ENCODE measurements at places on chromosomes 3 and 15. TPM values are rescaled to one million over a fixed set of nuclear protein-coding genes. Genes with fewer than 3 reads are reported as not detected.

The DCLK3 gene
- 0.30 TPM for total RNA-seq

The SH2D7 gene
- total RNA-seq = not detected

GRCh38 chr15:60396100-60396499 is 1.7 kb downstream of the ANXA2 start:
- H3K36me3 ChIP-seq = peaks cover 10% of the 10 kb centered on the region
- peak overlapping the region; percentile 3 for H3K4me3 ChIP-seq
- DNase-seq = no peak
- peaks cover 50% of the 10 kb centered on the region for H3K4me1 ChIP-seq
- H3K27ac ChIP-seq = no peak overlapping the region

The NOX5 gene
- total RNA-seq = not detected

DNA sequence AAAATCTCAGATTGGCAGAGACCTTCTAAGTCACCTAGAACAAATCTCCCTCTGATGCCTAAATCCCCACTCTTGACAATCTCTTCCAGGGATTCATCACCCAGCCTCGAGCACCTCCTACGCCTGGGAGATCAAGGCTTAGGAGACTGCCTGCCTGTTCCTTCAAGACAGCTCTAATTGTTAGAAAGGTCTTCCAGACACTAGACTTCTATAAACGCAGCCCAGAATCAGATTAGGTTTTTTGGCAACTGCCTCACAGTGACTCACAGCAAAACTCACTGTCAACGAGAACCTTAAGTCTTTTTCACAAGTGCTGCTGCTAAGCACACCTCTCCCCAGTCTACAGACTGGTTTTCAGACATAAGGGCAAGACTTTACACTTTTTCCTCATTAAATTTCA is 23.1 kb downstream of the SRGAP3 start:
- no peaks in the 10 kb centered on the region for H3K27me3 ChIP-seq
- no peak overlapping the region for H3K27ac ChIP-seq
- H3K36me3 ChIP-seq = no peaks in the 10 kb centered on the region
- H3K4me1 ChIP-seq = peaks cover 11% of the 10 kb centered on the region
- no peak overlapping the region for H3K4me3 ChIP-seq
- no peak for DNase-seq

The PPM1L gene
- total RNA-seq = 1.8 TPM

DNA sequence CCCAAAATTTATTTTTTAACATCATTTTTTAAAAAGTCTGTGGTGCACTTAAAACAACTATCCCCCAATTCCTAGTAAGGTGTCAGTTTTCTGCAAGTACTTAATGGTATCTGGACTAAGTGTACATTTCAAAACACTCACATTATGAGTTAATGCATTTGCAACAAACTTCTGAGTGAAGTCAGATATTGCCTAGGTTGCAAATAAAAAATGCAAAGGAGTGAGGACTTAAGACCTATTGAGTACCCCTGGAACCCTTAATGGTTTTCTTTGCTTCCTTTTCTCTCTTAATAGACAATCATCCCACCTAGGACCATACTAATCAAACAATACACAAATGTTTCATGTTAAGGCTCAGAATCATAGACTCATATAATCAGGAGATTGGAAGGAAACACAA is 1.8 kb upstream of the P2RY1 start:
- H3K4me3 ChIP-seq = no peak overlapping the region
- H3K4me1 ChIP-seq = peaks cover 15% of the 10 kb centered on the region
- peaks cover 29% of the 10 kb centered on the region for H3K27me3 ChIP-seq
- H3K36me3 ChIP-seq = peaks cover 3% of the 10 kb centered on the region

DNA sequence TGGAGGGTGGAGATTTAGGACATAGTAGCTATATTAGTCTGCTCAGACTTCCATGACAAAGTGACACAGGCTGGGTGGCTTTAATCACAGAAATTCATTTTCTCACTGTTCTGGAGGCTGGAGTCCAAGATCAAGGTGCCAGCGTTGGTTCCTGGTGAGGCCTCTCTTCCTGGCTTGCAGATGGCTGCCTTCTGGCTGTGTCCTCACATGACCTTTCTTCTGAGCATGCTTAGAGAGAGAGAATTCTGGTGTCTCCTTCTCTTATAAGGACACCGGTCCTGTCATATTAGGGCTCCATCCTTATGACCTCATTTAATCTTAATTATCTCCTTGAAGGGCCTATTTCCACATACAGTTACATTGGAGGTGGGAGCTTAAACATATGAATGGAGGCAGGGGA is 14.9 kb upstream of the SHC4 start:
- no peak for DNase-seq
- no peak overlapping the region for H3K4me3 ChIP-seq

DNA sequence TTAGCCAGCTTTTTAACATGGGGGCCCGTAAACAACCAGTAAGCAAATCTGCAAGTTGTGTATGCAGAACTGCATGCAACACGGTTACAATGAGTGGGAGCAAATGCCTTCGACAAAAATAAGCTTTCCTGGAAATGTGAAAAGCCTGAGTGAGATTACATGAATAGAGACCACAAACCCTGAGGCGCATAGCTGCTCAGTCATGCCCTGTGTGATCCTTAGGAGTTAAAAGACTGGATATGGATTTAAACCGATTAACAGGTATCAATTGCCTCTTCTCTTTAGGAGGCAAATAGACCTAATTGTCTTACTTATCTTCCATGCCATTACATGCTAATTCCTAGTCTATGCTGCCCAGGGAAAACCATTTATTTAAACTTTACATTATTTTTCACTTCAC is 810.3 kb downstream of the ROBO1 start:
- DNase-seq = no peak
- H3K36me3 ChIP-seq = no peaks in the 10 kb centered on the region
- H3K4me1 ChIP-seq = no peaks in the 10 kb centered on the region
- H3K4me3 ChIP-seq = no peak overlapping the region
- no peak overlapping the region for H3K27ac ChIP-seq
- no peaks in the 10 kb centered on the region for H3K27me3 ChIP-seq

- no peak overlapping the region for H3K27ac ChIP-seq
- DNase-seq = no peak
- no peak overlapping the region for H3K4me3 ChIP-seq
- H3K36me3 ChIP-seq = no peaks in the 10 kb centered on the region
- H3K4me1 ChIP-seq = no peaks in the 10 kb centered on the region
Measured at GRCh38 chr3:123640740-123641462, 56.0 kb upstream of the HACD2 start.

- H3K4me1 ChIP-seq = peaks cover 15% of the 10 kb centered on the region
- H3K27ac ChIP-seq = no peak overlapping the region
- H3K27me3 ChIP-seq = no peaks in the 10 kb centered on the region
Measured at GRCh38 chr3:161035711-161036110, 69.4 kb downstream of the B3GALNT1 start.

DNA sequence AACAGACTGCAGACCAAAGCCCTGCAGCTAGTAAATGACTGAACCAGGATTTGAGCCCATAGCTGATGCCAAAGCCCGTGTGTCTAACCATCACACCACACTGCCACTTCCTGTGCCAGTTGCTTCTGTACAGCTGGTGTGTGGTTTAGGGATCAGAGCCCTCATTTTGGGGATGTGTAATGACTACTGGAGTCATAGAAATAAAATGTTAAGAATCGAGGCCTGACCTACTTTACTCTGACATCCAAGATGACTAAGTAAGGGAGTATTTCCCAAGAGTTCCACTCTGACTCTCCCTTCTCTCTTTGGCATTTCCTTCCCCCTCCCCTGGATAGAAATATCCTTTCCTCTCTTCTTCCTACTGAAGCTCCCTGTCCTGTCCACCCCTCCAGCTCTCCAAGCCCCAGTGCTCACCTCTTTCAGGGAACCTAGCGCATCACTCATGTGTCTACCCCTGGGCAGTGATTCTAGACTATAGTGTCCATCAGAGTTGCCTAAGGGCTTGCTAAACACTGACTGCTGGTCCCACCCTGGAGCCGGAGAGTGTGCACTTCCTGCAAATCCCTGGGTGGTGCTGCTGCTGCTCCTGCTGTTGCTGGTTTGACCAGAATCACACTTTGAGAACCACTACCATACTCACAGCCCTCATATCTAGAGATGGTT is 53.8 kb downstream of the MGLL start:
- no peaks in the 10 kb centered on the region for H3K27me3 ChIP-seq
- peaks cover 3% of the 10 kb centered on the region for H3K4me1 ChIP-seq

- H3K4me3 ChIP-seq = no peak overlapping the region
- H3K27me3 ChIP-seq = no peaks in the 10 kb centered on the region
- H3K36me3 ChIP-seq = peaks cover 8% of the 10 kb centered on the region
- H3K27ac ChIP-seq = no peak overlapping the region
Measured at GRCh38 chr15:77180270-77180669, 109.4 kb upstream of the TSPAN3 start.

DNA sequence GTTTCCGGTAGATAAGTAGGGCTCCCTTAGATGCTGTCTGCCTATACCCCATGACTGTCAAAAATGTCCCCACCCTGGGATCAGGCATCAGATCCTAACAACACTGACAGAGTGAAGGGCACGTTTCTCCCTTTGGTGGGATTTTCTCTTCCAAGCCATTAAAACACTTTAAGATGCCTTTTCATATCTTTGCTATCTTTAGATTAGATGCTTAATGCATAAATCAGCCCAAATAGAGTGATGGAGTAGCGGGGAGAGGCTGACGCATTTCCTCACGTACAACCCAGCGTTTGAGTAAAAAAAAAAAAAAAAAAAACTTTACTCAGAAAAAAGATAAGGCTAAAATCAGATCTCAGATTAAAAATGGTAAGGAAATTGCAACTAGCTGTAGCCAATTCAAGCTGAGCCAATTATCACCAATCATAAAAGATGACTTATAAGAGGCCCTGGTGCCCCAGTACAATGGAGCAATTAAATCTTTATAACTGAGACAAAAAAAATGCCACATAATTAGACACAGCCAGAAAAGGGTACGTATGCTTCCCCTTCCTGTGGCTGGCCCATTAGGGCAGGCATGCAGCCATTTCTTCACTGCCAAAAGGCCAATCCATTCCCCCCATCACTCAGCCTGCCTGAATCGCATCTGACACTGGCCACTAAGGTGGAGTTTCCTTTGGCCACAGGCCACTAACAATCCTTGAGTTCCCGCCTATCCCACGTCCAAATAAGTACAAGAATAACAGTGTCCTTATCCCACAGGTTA is 45.0 kb downstream of the RFTN1 start:
- H3K36me3 ChIP-seq = peaks cover 72% of the 10 kb centered on the region
- peak overlapping the region; percentile 50 for H3K4me3 ChIP-seq
- H3K27me3 ChIP-seq = no peaks in the 10 kb centered on the region
- DNase-seq = peak; percentile 22
- peaks cover 58% of the 10 kb centered on the region for H3K4me1 ChIP-seq

The ARL13B gene
- 11.2 TPM for total RNA-seq

- H3K4me1 ChIP-seq = no peaks in the 10 kb centered on the region
- no peaks in the 10 kb centered on the region for H3K36me3 ChIP-seq
- no peak overlapping the region for H3K27ac ChIP-seq
- DNase-seq = no peak
- H3K4me3 ChIP-seq = no peak overlapping the region
Measured at GRCh38 chr3:64143409-64144130, 81.7 kb downstream of the PRICKLE2 start.

The STRIT1 gene
- not detected for total RNA-seq

DNA sequence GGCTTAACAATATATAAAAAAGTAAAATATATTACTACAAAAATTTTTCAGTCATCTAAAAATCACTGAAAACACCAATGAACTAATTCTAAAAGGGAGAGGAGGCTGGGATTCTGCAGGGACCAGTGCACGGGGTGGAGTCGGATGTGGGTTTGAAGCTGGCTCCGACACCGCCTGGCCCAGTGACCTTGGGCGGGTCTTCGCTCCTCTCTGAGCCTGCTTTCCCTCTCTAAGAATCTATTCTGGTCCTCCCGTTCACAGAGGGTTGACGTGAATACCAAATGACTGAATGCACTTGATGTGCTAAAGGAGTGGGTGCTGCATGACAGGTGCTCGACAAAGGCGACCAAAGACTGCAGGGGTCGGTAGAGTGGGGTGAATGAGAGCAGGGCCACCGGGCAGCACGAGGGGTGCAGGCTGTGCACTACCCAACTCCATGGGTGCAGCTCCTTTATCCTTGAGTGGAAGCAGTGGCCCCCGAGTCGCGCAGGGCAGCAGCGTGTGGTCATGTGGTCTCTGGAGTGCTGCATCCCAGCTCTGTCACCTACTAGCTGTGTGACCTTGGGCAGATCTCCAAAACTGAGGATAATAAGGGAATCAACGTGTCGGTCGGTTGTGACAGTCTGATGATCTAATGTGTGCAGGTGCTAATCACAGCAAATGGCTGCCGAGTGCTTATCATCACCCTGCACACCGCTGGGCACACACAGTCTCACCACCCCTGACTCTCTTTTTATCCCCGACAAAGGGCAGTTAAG is 8.6 kb upstream of the IQSEC1 start:
- no peaks in the 10 kb centered on the region for H3K27me3 ChIP-seq
- H3K4me1 ChIP-seq = peaks cover 4% of the 10 kb centered on the region
- no peaks in the 10 kb centered on the region for H3K36me3 ChIP-seq
- no peak overlapping the region for H3K27ac ChIP-seq
- DNase-seq = no peak
- no peak overlapping the region for H3K4me3 ChIP-seq

GRCh38 chr15:68623301-68623892 is 44.6 kb downstream of the CORO2B start:
- no peaks in the 10 kb centered on the region for H3K4me1 ChIP-seq
- no peak overlapping the region for H3K4me3 ChIP-seq
- no peak for DNase-seq
- H3K27ac ChIP-seq = no peak overlapping the region
- H3K36me3 ChIP-seq = no peaks in the 10 kb centered on the region

- H3K4me1 ChIP-seq = peaks cover 2% of the 10 kb centered on the region
- peaks cover 39% of the 10 kb centered on the region for H3K36me3 ChIP-seq
- H3K27me3 ChIP-seq = no peaks in the 10 kb centered on the region
- H3K4me3 ChIP-seq = no peak overlapping the region
- no peak overlapping the region for H3K27ac ChIP-seq
- DNase-seq = no peak
Measured at GRCh38 chr15:85745525-85746150, 49.1 kb downstream of the KLHL25 start.

The MST1R gene
- total RNA-seq = 1.2 TPM

The RMDN3 gene
- total RNA-seq = 18.8 TPM

DNA sequence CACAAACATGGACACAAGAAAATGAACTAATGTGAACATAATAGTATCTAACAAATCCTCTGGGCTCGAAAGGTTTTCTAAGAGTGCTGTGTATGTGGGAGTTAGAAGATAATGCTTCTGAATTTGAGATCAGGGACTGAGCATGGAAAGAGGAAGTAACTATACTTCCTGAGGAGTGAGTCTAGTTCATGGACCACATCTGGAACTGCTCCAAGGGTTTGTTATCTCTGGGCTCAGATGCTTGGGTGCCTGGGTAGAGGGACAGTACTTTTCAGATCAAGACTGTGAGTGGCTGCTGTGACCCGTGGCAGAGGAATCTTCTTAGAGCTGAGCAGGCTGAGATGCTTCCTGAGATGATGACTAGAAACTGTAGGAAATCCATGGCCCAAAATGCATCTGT is 28.5 kb downstream of the TBC1D23 start:
- no peaks in the 10 kb centered on the region for H3K27me3 ChIP-seq
- DNase-seq = no peak
- no peaks in the 10 kb centered on the region for H3K4me1 ChIP-seq
- H3K36me3 ChIP-seq = peaks cover 12% of the 10 kb centered on the region
- no peak overlapping the region for H3K4me3 ChIP-seq

GRCh38 chr3:46948830-46949671 is 27.5 kb downstream of the CCDC12 start:
- peak; percentile 33 for DNase-seq
- H3K36me3 ChIP-seq = peaks cover 29% of the 10 kb centered on the region
- H3K27ac ChIP-seq = peak overlapping the region; percentile 92
